ENCODE measurements at places on chromosomes 2 and 18. TPM values are rescaled to one million over a fixed set of nuclear protein-coding genes. Genes with fewer than 3 reads are reported as not detected.

DNA sequence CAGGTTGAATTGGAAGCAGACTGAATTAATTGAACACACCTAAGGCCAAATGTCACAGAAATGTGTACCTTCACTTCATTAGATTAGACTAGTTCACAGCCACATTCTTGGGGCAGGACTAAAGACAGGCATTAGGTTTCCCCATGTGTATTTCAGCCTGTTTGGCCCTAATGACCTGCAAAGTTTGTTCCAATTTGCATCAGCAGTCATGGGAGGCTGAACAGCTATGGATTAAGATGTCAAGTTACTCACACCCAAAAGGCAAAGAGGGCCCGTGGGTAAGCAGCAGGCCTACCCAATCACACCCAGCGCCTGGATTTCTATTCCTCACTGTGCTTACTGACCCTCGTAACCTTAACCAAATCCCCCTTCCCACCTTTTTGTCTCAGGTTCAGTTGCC lies 99.6 kb upstream of the RIOK3 start:
- DNase-seq: no peak

- DNase-seq: no peak
Measured at GRCh38 chr18:54873884-54874255, 45.6 kb downstream of the RAB27B start.

- DNase-seq: no peak
Measured at GRCh38 chr2:67984600-67984999, 78.2 kb downstream of the C1D start.

DNA sequence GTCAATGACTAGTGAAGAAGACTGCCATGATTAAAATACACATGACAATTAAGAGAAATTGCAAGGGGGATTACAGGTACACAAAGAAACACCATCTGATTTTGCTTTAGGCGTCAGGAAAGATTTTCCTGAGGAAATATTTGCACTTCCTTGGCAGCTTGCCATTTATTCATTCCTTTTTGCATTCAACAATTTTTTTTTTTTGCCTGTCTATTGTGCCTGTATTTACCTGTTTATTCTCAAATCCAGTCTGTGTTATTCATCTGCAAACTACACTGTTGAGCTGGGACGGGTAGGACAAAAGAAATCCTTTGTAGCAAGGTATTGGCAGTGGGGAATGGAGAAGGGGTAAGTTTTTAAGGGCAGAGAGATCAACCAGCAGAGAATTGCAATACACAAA lies 31.8 kb downstream of the SMAD2 start:
- DNase-seq: peak; percentile 27

GRCh38 chr2:20549144-20549543 lies 101.8 kb downstream of the HS1BP3 start:
- DNase-seq: no peak

DNA sequence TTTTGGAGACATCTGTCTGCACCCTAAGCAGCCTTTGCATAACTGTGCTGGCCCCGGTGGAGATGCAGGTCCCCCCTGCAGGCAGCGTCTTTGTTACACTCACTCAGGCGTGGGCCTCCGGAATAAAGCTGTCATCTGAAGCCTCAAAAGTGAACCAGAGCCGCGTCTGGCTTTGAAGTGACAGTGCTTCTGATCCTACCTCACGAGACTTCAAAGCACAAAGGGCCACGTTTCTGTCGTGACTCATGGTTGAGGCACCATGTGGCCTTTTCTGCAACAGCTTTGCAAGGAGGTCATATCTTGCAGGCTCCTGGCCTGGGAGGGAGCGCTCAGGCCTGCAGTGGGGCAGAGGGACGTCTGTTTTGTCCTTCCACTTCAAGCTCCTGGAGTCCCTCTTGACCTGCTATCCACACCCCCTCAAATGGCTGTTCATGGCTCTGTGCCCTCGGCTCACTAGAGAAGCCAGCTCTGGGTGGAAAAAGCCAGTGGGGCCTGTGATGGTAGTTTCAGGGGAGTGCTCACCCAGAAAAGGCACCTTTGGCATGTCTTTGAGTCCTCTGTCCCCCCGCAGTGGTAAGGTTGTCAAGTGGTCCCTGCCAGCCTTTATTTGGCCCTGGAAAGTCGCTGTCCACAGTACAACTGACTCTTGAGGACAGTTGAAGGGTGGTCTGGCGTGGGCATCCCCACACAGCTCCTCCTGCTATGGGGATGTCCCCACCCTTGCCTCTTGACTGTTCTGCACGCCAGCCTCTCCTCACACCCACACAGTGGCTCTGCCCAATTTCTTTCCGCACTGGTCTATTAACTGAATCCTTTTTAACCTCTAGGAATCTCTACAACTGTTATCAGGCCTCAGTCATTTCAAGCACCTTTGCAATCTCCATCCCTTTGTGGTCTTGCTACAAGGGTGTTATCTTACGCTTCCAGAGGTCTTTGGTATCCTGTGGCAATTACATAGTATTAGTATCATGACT lies 19.3 kb downstream of the GPR55 start:
- DNase-seq: no peak

DNA sequence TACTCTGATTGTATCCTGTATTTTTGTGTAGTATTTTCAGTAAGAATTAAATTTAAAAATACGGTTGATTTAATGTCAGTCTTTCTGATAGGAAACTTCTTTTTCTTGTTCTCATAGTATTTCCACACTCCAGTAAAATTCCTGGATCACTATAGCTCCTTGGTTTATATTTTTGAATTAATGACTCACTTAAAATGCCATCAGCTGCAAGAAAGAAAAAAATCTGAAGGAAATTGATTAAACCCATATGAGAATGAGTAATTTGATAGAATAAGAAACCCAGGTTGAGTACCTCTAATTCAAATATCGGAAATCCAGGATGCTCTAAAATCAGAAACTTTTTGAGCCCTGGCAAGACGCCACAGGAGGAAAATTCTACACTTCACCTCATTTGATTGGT lies 186.8 kb upstream of the RND3 start:
- no peak for DNase-seq

DNA sequence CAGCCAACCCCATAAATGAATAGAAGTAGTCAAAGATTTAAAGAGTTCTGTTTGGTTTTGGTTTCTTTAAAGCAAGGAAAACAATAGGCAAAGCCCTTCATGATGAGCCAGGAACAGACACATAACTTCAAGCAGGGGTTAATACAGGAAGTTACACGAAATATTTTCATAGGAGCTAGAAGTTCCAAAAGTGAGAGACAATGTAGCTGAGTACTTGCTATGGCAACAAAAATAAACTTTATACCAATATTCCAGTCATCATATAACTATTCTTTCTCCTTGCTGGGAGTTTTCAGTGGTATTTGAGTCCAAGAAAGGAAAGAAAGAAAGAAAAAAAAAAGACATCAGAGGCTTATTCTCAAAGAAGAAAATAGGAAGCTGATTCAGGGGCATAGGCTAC lies 56.2 kb downstream of the COBLL1 start:
- DNase-seq: no peak

- DNase-seq: no peak
Measured at GRCh38 chr18:22691946-22692710, 241.0 kb upstream of the RBBP8 start.

DNA sequence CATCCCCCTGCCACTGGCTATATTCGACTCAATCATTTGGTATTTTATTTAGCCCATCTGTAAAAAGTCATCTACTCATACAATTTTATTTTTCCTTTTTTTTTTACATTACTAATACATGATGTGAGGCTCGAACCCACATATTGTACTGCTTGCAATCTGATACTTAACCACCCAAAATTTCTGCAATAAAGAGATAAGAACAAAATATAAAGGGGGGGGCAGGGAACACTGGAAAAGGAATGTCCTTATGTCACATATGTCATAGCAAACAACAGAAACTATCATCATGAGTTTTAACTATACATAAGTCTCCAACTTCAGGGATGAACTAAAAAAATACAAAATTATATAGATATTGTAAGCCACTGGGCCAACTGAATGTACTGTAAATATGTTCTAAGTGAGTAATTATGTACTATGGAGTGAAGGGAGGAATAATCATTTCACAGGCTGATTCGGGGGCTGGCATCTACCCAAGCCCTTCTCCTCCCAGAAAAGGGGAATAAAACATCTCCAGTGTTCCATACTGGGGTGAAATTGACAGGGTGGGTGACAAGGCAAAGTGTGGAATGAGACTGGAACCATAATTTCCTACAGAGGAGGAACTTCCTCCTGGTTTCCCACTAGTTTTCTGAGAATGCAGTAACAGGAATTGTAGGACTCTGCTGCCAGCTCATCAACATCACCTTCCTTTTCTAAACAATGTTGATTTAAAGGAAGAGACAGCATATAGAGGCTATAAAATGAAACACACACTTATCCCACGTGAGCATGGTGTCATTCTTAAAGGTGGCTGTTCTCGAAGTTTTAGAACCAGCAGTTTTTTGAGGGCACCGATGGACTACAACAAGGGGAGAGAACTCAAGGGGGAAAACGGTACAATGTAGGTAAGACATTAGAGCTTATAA lies 79.5 kb downstream of the FARSB start:
- no peak for DNase-seq

DNA sequence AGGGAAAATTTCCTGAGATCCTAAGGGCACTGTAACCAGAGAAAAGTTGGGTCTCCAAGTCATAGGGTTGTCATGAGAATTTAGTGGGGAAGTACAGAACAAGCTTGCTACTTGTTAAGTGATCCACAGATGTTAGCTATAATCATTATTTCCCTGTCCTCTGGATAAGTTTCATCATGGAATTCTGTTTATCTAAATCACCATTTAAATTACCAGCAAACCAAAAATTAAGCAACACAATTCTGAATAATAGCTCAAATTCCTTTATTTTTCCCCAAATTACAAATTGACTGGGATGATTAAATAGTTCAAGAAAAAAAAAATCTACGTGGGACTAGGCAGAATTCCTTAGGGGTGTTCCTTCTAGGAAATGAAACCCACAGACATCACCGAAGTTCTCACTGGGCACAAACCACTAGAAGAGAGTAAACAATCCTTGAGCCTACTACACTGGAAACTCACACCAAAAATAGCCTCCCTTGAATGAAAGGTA lies 159.5 kb downstream of the COL6A3 start:
- DNase-seq: no peak

DNA sequence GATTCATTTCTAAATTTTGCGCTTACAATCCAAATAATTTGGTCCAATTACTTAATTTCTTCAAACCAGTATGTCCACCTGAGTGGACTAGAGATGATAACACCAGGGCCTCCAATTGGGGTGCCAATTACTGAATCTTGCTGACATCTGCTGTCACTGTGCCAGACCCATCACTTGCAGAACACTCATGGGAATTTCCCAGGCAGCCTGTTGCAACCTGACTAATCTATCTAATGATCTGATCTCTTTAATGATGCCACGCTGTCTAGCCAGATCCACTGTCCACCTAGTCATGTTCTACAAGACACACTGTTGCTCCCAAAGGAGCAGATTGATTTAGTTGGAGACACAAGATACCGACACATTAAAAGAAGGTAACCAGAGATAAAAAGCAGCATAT lies 11.8 kb upstream of the LRP1B start:
- no peak for DNase-seq

DNA sequence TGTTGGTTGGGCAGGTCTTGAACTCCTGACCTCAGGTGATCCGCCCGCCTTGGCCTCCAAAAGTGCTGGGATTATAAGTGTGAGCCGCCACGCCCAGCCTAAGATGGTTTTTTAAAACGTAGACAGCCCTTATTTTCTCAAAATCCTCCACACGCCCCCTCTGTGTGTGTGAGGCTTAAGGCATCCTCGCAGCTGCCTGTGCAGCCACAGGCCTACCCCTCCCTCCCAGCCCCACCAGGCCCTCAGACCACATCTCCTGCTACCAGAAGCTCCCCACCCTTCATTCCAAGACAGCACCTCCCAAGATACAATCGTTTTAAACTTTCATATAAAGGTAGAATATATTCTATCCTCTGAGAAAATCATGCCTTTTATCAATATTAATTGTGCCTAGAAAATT lies 4.8 kb downstream of the ANO7 start:
- no peak for DNase-seq

DNA sequence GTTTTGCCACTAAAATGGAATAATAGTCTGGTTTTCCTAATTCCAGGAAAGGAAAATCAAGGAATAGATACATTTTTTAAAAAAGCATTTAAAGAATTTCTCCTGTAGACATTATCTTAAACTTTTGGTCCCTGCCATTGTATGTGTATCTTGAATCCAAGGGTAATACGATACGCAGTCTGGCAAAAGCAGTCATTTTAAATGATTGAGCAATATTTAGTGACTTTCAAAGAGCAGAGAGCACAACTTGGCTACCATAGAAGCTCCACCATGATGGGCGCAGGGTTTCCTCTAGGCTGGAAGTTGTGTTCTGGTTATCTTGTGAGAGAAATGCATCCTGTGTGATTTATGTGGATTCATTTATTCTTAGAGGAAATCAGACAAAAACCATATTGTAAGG lies 92.9 kb downstream of the NEDD4L start:
- DNase-seq: no peak

DNA sequence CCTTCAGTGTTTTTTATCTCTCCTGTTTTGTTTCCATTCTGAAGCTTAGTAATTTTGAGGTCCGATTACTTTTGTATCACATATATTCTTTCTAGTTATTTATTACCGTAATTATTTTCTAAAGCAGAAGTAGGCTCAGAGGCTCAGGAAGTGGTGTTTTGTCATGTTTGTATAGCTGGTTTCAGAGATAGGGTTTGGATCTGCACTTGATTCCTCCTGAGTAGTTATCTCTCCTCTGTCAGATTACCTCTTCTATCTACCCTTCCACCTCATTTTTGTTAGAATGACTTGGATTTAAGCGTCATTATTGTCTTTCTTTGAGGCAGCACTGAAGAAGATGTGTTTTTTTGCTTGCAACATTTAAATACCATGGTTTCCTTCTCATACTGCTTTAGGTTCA lies 95.4 kb downstream of the MTA3 start:
- DNase-seq: no peak

DNA sequence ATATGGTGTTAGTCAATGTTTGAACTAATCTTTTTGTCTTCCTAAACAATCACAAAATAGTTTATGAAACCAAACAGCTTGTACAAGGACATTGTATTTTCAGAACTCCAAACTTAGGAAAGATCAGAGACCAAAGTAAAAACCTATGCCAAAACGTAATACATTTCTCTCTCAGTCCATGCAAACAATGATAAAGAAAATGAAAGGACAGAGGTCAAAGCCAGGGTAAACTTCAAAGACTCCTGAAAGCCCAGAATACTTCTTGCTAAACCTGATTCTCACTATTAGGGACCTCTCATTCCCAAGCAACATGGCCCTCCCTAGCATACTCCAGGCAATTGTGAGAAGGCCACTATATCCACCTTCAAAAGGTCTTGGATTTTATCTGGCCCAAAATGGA lies 105.1 kb upstream of the GALNT5 start:
- no peak for DNase-seq

GRCh38 chr18:8264116-8264515 lies 345.1 kb upstream of the RAB12 start:
- no peak for DNase-seq

The ATL2 gene
- total RNA-seq: 121 TPM

The CHST10 gene
- total RNA-seq: 24.5 TPM

The CNOT9 gene
- total RNA-seq: 132 TPM

The TET3 gene
- 19.9 TPM for total RNA-seq

The MAP3K19 gene
- total RNA-seq: not detected

The ZBTB7C gene
- 0.14 TPM for total RNA-seq
